ENCODE measurements at places on chromosomes 5 and 9. TPM values are rescaled to one million over a fixed set of nuclear protein-coding genes. Genes with fewer than 3 reads are reported as not detected.

The CLK4 gene
- total RNA-seq, result 28.3 TPM

DNA sequence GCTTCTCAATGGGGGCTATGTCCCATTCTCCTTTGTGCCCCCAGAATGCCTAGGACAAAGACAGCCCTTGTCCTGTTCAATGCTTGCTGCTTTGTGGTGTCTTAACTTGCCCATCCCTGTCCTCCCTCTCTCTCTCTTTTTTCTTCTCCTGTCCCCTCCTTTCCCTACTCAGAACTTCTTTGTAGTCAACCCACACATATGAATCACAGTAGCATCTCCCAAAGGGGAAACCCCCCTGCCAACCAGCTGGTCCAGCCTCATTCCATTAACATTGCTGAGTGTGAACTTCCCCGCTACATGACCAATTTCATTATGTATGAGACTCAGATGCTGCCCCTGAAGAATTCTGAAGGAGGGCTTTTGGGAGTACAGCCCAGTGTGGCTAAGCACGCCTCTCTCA, 408.3 kb downstream of the ENC1 start:
- peak; percentile 37 for DNase-seq

The ENTREP1 gene
- total RNA-seq, result 0.08 TPM

The IL5 gene
- not detected for total RNA-seq

GRCh38 chr5:170053896-170054295, 51.8 kb upstream of the FOXI1 start:
- no peak for DNase-seq

The GABRA6 gene
- not detected for total RNA-seq

GRCh38 chr5:134051305-134051704, 46.5 kb upstream of the VDAC1 start:
- no peak for DNase-seq

- DNase-seq, result no peak
These were observed 31.1 kb downstream of the IL4 start for GRCh38 chr5:132704875-132705274.

The ANXA6 gene
- 385 TPM for total RNA-seq

The HAVCR2 gene
- total RNA-seq, result 1.1 TPM

DNA sequence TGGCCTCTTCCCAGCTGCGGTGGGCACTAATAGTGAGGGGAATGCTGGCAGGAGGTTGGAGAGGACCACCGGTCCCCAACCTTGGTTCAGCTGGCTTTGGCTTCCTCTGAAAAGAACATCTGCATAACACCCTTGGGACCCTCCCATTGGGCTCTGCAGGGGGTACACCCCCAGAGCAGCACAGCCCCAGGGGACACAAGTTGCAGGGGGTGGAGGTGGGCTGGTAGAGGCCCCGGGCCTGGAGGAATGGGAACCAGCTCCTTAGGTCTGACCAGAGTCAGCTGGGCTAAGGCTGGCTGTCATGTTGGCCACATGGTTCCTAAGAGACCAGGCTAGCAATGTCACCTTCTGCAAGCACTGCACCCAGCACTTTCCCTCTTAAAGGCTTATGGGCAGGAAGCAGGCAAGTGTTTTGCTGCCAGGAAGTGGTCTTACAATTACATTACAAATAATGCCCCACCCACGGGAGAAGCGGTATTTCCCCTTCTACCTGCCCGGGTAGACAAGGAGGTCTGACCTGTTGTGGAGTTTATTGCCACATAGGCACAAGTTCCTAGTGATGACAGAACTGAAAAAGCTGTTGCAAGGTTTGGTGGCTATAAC, 18.1 kb downstream of the GCNT4 start:
- no peak for DNase-seq

DNA sequence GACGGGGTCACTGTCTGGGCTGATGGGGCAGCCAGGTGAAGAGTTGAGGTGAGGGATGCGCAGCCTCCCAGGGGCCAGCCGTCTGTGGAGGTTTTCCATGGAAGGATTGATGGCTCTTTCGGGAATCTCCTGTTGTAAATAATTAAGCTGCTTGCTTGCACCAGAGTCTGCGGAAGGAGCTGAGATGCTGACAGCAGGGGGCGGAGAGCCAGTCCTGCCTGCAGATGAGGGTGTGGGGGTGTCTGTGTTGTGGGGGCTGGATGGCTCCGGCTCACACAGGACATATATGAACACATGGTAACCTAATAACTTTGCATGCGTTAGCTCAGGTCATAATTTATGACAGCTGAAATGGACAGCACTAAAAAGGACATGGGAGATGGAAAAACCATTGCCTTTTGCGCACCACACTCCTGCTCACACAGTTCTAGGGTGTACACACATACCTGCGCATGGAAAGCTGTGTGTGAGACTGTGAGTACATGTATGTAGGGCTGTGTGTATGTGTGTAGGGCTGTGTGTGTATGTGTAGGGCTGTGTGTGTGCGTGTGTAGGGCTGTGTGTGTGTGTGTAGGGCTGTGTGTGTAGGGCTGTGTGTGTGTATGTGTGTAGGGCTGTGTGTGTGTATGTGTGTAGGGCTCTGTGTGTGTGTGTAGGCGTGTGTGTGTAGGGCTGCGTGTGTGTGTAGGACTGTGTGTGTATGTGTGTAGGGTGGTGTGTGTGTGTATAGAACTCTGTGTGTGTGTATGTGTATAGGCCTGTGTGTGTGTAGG, 36.8 kb upstream of the SEMA4D start:
- DNase-seq, result no peak

DNA sequence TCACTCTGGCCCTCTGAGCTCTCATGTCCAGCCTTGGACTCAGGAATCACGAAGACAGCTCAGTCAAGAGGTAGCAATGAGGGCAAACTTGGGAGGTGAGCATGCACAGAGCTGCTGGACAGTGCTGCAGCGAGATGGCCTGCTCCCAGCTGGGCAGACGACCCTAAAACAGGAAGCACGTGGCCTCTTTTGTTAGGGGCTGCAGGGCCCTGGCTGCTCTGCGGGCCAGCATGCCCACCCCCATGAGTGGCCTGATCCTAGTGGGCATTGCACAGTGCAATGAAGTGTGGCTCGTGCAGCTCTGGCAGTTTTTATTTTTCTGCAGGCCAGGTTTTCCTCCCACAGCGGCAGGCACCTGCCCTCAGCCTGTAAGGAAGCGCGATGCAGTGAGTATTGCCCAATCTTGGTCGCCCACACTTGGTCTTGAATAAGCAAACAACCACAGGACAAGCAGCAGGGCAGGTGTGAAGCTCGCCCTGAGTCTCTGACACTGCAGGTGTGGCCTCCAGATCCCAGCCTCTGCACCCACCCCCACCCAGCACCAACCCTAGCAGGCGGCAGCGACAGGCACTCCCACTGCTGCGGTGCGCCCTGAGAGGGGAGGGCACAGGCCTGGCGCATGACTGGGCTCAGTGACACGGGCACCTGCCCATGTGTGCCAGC, 60.8 kb downstream of the SEMA4D start:
- DNase-seq, result no peak

The SEPTIN8 gene
- 25.4 TPM for total RNA-seq

DNA sequence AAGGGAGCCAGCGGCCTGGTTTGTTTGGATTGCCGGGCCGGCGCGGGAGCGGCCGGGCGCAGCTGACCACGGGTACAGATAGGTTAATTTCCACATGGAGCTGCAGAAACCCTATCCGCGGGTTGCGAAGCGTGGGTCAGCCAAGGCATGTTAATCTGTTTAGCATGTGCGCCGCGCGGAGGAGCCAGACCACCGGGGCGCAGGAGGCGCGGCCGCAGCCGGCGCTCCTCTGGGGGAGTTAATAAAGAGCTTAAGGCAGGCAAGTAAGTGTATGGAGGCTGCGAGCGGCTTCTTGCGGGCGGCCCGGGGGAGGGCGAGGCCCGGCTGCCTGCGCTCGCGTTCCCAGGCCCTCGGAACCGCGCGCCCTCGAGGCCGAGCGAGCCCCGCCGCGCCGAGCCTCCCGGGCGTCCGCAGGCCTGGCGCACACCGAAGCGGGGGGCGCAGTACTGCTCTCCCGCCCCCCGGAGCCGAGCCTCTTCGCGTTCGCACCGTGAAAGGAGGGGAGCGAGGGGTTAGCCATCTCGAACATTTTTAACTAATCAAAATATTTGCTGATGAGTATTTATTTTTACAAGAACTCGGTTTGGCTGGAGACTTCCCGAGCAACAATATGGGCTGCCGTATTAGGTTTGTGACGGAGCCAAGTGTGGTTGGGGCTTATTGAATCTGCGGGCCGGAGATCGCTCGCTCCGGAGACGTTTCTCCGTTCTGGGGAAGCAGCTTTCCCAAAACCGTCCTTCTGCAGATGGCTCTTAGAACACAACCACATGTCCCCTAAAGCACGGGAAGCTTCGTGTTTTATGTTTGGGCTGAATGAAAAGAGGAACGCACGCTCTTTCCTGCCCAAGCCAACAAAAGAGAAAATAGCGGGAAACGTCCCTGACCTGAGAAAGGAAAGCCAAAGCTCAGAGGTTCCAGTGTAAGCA, 28.8 kb downstream of the FOXD1 start:
- DNase-seq, result peak; percentile 68

- DNase-seq, result no peak
These were observed 13.5 kb downstream of the ADRB2 start for GRCh38 chr5:148839960-148840359.

DNA sequence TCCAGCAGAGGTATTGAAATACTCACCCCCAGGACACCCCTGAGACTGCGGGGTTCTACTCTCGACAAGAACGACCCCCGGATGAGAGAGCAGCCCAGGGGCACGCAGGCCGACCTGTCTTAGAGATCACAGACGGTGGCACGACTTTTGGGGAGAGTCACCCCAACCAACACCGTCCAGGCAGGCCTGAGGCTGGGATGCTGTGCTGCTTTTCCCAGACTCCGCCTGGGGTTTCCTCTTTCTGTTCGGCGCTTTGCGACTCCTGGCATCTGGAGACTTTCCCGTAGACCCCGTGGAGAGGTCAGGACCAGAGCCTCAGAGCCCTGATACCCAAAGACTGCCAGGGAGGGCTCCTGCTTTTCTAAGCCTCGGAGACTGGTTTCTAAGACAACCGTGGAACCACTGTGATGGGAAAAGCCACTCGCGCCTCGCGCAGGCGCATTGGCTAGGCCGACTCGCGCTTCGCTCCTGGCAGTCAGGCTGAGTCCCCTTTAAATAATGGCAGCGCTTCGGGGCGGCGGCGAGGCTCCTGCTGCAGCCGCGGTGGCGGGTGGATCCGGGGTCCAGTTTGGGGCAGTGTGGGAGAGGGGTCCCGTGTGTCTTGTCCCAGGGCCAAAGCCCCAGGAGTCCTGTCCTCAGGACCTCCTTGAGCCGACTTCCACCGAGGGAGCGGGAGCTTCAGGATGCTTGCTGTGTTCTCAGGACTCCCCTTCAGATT, 484.0 kb downstream of the SPATA31A7 start:
- no peak for DNase-seq

- DNase-seq, result no peak
These were observed 2.1 kb upstream of the PHF2 start for GRCh38 chr9:93574091-93574899.

GRCh38 chr5:1656271-1656975, 132.7 kb upstream of the LPCAT1 start:
- DNase-seq, result no peak

- DNase-seq, result peak; percentile 88
These were observed 9.3 kb upstream of the TNC start for GRCh38 chr9:115127191-115127817.

DNA sequence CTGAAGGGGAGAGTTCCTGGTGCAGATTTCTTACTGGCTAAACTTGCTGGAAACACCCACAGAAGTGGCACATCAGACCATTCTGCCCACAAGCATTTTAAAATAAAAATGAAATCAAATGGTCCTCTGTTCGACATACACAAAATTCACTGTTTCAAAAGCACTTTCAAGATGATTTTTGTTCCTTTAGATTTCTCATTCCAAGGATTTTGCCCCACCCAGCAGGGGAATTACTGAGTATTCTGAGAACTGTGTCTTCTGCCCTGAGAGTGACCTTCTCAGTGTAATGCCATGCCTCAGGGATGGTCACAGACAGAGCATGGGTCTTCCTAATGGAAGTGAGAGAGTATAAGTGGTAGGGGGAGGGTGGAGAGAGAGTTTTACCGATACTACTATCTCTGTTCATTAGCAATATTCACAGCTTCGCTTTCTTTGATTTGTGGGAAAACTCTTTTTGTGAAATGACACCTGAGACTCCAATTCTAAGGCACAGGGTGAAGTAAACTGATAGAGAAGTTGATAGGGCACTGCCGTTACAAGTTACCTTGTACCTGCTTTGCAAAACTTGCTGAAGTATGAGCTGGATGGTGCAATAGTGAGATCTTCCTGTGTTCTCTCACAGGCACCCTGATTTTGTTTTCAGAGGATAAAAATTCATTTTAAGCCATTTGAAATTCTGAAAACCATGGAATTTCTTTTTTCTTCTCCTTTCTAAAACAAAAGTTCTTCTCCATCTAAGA, 95.8 kb upstream of the CD180 start:
- no peak for DNase-seq

DNA sequence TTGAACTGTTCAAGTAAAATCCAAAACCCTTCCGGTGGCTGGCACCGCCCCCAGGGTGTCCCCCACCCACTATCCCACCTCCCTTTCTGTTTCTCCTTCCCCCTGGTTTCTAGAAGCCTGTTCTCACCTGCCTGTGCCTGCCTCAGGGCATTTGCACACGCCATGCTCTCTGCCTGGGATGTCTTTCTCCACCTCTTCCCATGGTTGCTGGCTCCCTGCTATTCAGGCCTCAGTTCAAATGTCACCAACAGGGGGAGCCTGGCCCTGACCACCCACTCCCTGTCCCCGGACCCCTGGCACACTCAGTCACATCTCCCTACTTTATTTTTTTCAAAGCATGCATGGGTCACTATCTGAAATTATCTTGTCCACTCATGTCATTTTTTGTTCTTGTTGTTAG, 39.9 kb upstream of the EEIG1 start:
- peak; percentile 40 for DNase-seq

DNA sequence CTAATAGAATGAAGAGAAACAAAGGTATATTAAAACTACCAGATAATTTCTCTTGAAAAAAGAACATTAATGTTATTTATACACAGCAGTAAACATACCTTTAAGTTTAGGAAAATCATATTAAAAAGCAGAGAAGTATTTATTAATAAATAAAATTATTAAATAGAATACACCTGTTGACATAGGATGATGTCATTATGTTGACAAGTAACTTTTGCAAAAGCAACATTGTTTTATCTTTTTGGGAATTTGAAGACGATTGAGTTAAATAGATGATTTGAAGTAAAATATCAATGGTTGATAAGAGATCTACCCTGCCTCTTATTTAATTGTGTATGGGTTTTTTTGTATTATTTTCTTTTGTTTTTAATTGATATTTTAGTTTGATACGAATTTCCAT, 711.1 kb upstream of the NUDT12 start:
- no peak for DNase-seq

GRCh38 chr5:133565993-133566392, 46.3 kb downstream of the FSTL4 start:
- DNase-seq, result peak; percentile 75

GRCh38 chr9:20835377-20836286, 151.6 kb downstream of the FOCAD start:
- peak; percentile 74 for DNase-seq

DNA sequence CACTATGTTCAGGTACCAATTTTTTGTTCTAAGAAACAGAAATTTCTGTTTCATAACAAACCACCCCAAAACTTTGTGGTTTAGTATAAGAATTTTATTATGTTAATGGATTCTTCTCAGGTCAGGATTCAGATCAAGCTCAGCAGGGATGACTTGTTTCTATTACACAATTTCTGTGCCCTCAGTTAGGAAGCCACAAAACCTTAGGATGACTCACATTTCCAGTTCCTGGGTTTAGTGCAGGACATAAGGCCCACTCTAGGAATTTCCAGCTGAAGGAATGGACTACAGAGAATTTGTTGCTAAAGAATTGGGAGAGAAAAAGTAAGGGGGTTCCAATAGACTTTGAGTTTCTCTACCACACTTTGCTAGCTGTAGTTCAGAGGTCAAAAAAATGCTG, 629.3 kb downstream of the ANXA1 start:
- peak; percentile 61 for DNase-seq

The SPATA31D1 gene
- not detected for total RNA-seq
